ENCODE measurements at places on chromosomes 16 and 17.
A peak's percentile ranks its signal among the peaks of the same experiment; 100 is the strongest.

GRCh38 chr17:49101054-49101534, 31.5 kb upstream of the B4GALNT2 start:
- no peak for DNase-seq

DNA sequence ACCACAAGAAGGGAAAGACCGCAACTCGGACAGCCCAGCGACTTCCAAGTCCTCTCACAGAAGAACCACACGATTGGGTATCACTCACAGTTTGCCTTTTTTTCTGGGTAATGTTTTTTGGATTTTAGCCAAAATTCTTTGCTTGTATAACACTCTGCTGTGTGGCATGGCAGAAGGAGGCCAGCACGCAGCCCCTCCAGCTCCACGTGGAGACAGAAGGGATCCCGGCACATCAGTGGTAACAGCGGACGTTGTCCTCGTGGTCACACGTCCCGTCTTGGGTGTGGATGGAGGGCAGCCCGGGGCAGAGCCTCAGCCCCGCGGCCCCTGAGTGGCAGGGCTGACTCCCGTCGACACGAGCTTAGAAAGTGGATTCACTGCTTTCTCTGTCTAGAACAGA, 69.1 kb downstream of the KLHDC4 start:
- no peak for DNase-seq

DNA sequence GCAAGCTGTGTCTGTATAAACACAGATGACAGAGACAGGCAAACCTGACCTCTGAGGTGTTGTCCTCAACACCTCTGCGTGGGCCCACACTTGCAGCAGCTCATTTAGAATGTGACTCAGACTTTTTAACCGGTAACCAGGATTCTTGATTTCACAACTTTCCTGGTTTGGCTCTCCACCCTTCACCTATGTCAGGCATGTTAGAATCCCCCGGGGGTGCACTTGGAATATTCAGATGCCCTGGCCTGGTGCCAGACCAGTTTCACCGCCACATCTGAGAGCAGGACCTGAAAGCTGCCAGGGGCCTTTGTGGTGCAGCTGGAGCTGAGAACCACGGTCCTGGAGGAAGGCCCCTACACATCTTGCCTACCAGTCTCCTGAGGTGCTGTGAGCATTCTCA, 4.8 kb downstream of the DHODH start:
- DNase-seq: no peak

- DNase-seq: peak; percentile 30
These were observed 364.4 kb downstream of the C16orf95 start for GRCh38 chr16:86952769-86953168.

- DNase-seq: no peak
These were observed 34.1 kb downstream of the MAP2K6 start for GRCh38 chr17:69448431-69449102.

GRCh38 chr16:62869837-62870236, 833.6 kb upstream of the CDH8 start:
- no peak for DNase-seq

- DNase-seq: no peak
These were observed 5.8 kb upstream of the GSE1 start for GRCh38 chr16:85607321-85607765.

GRCh38 chr17:8438441-8438840, 2.8 kb downstream of the NDEL1 start:
- DNase-seq: no peak

- peak; percentile 86 for DNase-seq
These were observed 669 bp downstream of the RNF167 start for GRCh38 chr17:4940555-4941318.

DNA sequence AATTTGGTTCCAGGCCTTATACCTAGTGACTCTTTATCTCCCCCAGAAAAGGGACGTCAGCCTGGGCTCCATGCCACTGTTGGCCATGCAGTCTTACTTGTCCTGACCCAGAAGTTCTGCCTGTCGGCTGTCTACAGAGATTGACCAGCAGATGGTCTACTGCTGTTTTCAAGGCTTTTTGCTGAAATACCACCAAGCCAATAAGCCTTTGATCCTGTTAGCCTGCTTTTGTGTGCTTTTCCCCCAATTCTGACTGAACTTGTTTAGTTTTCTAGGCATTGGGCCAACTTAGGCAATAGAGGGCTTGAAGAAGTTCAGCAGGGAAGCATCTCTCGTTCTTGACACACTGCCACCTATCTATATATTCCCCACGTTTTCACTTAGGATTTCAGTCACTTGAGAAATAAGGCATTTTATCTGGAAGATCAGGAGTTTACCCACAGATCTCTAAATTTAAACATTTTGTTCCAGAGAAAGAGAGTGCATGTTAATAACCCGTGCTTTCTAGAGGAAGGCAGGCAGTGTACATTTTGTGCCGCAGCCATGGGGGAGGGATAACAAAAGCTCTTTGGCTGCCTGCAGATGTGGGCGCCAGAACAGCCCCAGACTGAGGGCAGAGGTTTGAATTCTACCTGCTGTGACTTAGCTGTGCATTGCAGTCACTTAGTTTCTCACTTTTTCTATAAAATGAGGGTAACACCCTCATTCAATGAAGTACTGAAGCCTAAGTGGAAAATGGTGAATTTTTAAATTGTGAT, 12.3 kb upstream of the CARMIL2 start:
- no peak for DNase-seq

DNA sequence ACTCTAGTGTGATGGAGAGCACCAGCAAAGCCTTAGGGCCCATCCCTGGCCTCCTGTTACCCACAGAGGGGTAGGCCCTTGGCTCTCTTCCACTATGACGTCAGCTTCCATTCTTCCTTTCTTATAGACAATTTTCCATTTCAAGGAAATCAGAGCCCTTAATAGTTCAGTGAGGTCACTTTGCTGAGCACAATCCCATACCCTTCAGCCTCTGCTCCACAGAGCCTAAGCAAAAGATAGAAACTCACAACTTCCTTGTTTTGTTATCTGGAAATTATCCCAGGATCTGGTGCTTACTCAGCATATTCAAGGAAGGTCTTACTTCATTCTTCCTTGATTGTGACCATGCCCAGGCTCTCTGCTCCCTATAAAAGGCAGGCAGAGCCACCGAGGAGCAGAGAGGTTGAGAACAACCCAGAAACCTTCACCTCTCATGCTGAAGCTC, at the start of gene CCL8:
CCL8 (plus strand) TSS at position 397 of the 445 bp plus-strand sequence. CDS start 67 bp downstream, outside the sequence.
- no peak for DNase-seq

GRCh38 chr17:82944990-82945389, 105.2 kb upstream of the ZNF750 start:
- DNase-seq: no peak

GRCh38 chr17:79789943-79790804, 6.7 kb downstream of the CBX8 start:
- DNase-seq: no peak

DNA sequence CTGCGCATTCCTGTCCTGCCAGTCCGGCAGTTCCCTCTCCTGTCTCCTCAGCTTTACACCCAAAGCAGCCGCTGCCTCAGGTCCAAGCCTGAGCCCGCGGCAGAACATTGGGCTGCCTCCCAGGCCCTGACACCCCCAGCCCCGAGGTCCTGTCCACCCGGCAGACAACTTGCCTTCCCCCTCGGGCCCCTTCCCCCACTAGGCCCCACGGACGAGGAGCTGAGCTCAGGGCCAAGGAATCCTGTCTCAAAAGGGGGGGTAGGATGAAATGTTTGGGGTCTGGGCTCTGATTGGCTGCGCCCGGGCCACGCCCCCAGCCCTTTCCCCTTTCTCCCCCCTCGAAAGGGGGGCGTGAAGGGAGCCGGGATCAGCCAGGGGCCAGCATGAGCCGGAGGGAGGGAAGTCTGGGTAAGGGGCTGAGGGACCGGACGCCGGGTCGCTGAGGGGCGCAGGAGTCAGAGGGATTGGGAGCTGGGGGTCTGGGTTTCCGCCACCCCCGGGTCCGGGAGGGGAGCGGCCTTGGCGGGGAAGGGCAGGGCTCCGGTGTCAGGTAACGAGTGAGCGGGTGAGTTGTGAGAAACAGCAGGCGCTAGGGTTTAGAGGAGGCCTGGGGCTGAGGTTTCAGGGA, at the start of gene CTF1:
CTF1 (plus strand) TSS at position 354 of the 628 bp plus-strand sequence; CDS start at position 384, 30 bp downstream.
- DNase-seq: no peak

DNA sequence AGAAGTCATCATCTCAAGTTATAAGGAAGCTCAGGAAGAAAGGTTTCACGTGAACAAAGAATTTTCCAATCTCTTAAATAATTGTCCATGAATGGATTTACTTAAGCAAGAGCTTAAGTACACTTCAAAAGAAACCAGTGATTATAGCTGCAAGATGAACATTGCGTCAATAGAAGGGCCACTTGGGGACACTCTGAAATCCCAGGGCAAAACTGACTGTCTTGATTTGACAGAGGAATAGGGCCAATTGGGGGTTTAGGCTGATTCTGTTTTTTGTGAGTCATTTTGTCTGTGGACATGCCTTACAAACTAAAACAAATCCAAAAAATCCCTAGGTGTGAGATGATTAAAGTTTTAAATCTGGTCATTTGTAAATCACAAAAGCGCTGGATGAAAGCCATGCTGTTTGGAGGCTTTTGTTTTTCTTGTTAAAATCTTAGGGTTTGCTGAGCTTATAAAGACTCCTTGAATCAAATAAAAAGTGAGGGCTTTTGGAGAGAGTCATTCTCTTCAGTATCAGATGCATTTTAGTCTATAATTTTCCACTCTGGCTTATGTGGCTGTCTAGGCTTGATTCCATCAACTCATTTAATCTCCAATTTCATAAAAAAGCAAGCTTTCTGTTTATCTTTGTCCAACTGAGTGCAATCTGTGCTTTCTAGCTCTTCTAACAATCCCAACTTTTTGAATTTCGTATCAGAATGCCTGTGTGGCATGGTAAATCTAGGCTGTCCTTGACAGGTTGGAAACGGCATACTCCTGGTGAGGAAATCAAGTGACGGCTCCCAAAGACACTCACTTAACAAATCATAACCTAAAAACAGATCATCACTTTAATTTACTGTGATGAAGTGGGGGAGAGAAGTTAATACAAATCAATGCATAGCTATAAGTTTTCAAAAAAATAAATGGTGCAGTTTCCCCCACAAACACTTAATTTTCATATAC, 98.2 kb upstream of the SOX9 start:
- no peak for DNase-seq

DNA sequence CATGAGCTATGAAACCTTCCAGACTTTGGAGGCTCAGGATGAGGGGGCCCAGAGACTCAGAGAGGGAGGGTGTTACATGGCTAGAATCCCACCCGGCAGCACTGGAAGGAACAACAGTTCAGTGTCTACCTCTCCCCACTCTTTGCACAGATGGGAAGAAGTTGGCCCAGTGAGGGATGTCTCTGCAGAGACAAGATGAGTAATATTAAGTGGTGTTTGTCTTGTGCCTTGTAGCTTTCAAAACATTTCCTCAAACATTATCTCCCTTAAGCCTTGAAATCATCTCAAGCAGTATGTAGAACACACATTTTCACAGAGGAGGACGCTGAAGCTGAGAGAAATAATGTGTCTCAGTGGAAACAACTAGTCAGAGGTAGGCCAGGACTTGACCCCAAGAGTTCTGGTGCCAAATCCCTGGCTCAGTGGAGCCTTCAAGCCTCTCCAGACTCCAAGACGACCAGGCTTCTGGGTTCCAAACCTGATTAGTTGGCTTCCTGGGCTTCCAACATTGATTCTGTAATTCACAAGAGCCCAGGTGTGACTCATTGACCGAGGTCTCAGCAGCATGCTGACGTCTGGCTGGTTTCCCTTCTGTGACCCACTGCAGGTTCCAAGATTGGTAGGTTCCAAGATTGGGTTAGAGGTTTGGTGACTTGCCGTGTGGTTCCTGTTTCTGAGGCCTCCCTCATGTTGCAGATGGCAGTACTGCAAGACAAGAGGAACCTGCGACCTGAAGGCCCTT, 7.4 kb downstream of the RNF112 start:
- DNase-seq: no peak

- no peak for DNase-seq
These were observed 17.5 kb downstream of the GRIN2C start for GRCh38 chr17:74842146-74842598.

DNA sequence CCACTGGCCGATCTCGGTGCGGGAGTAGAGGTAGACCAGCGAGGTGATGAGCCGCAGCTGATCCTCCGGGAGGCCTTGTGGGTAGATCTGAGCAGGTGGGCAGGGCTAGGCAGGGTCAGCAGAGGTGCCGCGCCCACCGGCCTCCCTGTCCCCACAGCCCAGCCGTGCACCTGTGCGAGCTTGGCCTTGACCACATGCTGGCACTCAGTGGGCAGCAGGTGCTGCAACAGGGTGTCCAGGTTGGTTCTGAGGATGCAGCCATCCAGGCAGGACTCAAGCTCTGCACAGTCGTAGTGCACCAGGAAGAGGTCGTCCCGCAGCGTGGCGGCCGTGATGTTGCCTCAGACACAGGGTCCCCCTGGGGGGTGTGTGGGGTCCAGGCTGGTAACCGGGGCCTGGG, 12.4 kb downstream of the MSLN start:
- DNase-seq: no peak

DNA sequence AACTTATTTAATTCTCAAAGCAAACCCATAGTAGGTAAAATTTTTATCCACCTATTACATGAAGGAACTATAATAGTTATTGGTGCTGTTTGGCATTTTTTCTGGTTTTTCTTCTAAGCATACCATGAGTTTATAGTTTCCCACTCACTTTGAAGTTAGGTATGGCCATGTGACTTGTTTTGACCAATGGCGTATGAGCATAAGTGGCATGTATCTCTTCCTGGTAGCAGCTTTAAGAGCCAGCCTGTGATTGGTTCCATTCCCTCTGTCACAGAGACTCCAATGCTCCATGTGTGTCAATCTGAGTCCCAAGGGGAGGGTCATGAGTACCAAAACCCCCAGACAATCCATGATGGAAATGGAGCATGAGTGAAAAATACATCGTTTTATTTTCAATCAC, 282.9 kb upstream of the N4BP1 start:
- no peak for DNase-seq

- no peak for DNase-seq
These were observed 221.5 kb upstream of the FOXF1 start for GRCh38 chr16:86288716-86289294.

- no peak for DNase-seq
These were observed 4.5 kb upstream of the ZNF287 start for GRCh38 chr17:16573466-16573865.

DNA sequence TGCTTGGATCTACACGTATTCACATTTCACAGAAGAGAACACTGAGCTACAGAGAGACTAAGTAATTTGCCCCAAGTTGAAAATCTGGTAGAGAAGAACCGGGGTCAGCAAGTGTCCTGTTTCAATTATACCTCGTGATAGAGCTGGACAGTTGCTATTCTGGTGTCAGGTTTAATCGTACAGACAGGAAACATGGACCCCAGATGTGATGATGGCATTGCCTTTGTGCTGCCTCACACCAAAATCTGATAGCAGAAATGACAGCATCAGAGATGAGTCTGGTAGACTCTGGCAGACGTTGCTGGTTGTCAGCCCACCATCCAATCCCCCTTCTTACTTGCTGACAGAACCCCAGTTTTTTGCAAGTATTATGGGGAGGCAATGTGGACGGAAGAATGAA, 112.1 kb upstream of the FOXF1 start:
- no peak for DNase-seq

GRCh38 chr17:44905006-44906000, 6.1 kb upstream of the EFTUD2 start:
- DNase-seq: no peak
